Ovary (tissue), 10 donors: ENCODE measurements at places on chromosomes 2 and 18. TPM values are rescaled to one million over a fixed set of nuclear protein-coding genes. Genes with fewer than 3 reads are reported as not detected.

GRCh38 chr18:58052960-58053359, 8.9 kb downstream of the NEDD4L start:
- no peak overlapping the region for H3K4me3 ChIP-seq
- H3K27ac ChIP-seq = no peak overlapping the region
- DNase-seq = no peak
- no peaks in the 10 kb centered on the region for H3K36me3 ChIP-seq

- no peak overlapping the region for H3K27ac ChIP-seq
- H3K36me3 ChIP-seq = no peaks in the 10 kb centered on the region
- no peaks in the 10 kb centered on the region for H3K4me1 ChIP-seq
- no peak for DNase-seq
- H3K27me3 ChIP-seq = no peaks in the 10 kb centered on the region
Measured at GRCh38 chr2:119062652-119063051, 95.9 kb downstream of the C1QL2 start.

- H3K27ac ChIP-seq = no peak overlapping the region
- H3K36me3 ChIP-seq = no peaks in the 10 kb centered on the region
- no peaks in the 10 kb centered on the region for H3K27me3 ChIP-seq
- no peak overlapping the region for H3K4me3 ChIP-seq
- H3K4me1 ChIP-seq = no peaks in the 10 kb centered on the region
Measured at GRCh38 chr18:70337139-70337972, 48.5 kb downstream of the SOCS6 start.

GRCh38 chr18:29912351-29912750, 1130.2 kb downstream of the DSC3 start:
- H3K36me3 ChIP-seq = no peaks in the 10 kb centered on the region
- no peak for DNase-seq
- H3K27me3 ChIP-seq = no peaks in the 10 kb centered on the region
- H3K27ac ChIP-seq = no peak overlapping the region

DNA sequence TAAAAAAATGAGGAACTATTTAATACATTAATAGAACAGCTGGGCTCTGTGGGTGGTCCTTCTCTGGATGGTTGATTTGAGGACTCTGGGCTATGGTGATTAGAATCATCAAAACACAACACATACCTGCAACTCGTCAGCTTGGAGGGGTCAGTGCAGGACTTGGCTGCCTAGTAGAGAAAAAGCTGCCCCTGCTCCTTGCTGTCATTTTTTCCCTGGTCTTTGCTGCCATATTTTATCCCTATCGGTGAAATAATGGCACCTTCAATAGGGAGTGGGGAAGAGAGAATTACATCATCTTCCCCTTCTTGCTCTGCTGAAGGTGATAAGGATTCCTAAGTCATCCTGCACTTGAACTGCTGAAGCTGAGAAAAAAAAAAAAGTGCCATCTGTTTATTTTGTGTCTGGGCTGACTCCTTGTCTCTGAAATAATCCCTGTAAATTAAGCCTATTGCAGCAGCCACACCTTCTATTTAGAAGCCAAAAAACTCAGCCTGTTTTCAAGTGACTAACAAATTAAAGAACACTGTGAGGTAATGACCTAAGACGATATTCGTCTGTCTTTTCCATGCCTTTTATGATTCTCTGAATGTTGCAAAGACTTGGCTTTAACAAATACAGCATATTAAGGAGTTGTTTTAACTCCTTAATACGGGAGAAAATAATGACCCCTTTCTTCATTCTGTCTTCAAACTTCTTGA, 89.3 kb downstream of the ACVR1 start:
- H3K27ac ChIP-seq = no peak overlapping the region
- no peaks in the 10 kb centered on the region for H3K36me3 ChIP-seq
- H3K27me3 ChIP-seq = no peaks in the 10 kb centered on the region

DNA sequence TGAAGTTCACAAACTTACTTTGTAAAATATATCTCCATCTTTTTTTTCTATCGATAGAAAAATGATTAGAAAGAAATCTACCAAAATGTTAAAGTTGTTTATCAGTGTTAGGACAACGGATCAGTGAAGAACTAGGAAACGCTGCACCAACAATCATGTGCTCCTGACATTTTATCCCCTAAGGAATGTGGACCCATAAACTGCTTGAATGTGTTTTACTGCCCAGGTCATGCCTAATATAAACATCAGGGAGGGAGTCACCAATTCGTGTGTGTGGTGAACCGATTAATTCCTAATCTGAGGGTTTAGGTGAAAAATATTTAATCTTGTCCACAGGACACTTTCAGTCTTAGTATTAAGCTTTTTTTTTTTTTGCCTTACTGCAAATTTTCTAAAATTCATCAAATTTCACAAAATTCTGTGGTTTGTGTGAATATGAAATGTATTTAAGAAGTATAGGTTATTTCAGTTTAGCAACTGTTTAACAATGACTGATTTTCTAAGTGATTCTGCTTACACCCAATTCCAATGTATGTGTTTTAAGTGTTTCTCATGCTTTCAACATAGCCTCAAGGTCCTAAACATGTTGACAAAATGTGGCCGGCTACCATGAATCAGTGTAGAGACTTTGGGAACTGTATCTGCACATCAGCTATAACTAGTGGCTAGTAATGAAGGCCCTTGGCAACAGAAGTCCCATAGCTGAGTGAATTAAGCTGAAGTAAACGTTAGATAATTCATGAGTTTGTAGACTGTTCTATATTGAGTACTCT, 11.1 kb upstream of the KIDINS220 start:
- DNase-seq = no peak
- no peaks in the 10 kb centered on the region for H3K36me3 ChIP-seq
- no peak overlapping the region for H3K27ac ChIP-seq
- no peaks in the 10 kb centered on the region for H3K4me1 ChIP-seq
- H3K4me3 ChIP-seq = no peak overlapping the region

DNA sequence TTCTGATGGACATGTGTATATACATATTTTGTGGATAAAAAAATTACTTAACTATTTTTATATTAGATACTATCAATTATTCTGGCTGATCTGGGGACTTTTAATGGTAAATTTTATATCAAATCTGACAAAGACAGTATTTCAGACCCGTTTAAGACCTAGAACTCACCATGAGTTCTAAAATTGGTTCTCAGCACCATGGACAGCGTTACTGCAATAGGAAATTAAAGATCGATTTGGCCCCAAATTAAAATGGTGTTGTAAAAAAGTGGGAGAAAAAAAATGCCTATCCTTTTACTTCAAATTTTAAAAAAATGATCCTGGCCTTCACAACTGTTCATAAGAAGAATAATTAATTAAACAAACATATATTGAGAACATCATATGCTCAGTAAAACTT, 919 bp upstream of the SCN2A start:
- no peak overlapping the region for H3K27ac ChIP-seq
- H3K4me3 ChIP-seq = no peak overlapping the region
- no peaks in the 10 kb centered on the region for H3K4me1 ChIP-seq
- no peak for DNase-seq
- H3K27me3 ChIP-seq = no peaks in the 10 kb centered on the region

Gene ANKRD53
- 8.3 TPM for total RNA-seq

Gene NAT8
- 0.82 TPM for total RNA-seq

Gene RUFY4
- 0.11 TPM for total RNA-seq
